ENCODE measurements at places on chromosomes 5 and 9.

DNA sequence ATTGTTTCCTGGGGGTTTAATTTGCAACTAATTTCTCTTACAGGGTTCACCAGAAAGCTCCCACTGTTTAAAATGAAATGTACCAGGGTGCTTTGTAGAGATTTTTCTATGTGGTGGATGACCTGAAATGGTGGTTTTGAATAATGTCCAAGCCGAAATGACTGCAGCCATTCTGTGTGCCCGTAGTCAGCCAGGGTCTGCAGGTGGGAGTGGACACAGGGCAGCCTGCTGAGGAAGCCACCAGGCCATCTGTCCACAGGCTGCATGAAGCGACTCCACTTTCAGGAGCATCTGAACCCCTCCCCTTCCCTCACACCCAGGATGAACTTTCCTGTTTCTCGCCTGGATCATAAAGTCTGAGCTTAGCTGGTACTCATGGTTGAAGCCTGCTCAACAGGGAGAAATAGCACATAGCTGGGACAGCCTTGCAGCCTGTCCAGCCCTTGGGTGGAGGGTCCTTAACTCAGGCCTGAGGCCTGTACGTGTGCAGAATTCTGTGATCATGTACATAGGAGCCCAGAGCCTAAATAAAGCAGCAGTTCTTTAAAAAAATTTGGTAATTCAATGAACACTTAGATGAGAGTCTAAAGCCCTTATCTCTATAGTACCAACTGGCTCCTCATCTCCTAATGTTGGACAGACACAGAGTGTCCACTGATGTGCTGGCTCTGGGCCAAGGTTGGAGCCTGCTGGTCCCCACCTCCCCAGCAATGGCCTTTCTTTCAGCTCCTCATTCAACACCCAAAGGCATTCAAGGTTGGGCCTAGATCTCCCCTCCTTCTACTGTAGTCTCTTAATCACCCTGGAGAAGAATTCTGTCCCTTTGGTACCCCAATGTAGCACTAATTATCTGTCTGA lies 72.8 kb downstream of the SHB start:
- DNase-seq, result no peak

GRCh38 chr9:133770076-133770777 lies 32.1 kb upstream of the SARDH start:
- no peak for DNase-seq

DNA sequence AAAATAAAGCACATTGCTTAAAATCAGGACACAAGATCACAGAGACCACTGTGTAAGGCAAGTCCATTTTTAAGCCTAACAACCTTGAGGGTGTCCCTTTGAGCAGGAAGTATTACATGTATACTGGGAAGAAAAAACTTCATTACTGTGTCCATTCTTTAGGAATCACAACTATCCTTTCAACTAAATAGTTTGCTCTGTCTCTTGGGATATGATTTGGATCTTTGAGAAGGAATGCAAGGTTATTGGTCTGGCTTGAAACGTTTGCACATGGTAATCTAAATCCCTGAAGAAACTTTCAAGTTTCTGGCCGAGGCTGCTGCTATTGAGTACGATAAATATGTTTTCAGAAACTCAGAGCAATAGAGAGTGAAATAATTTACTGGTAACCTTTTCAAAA lies 923.0 kb upstream of the SEMA6A start:
- no peak for DNase-seq

GRCh38 chr5:86143837-86144236 lies 473.9 kb upstream of the COX7C start:
- DNase-seq, result no peak

- DNase-seq, result no peak
Observed at GRCh38 chr5:158868546-158868945, 231.2 kb downstream of the EBF1 start.

GRCh38 chr5:82549263-82549662 lies 271.1 kb upstream of the RPS23 start:
- no peak for DNase-seq

DNA sequence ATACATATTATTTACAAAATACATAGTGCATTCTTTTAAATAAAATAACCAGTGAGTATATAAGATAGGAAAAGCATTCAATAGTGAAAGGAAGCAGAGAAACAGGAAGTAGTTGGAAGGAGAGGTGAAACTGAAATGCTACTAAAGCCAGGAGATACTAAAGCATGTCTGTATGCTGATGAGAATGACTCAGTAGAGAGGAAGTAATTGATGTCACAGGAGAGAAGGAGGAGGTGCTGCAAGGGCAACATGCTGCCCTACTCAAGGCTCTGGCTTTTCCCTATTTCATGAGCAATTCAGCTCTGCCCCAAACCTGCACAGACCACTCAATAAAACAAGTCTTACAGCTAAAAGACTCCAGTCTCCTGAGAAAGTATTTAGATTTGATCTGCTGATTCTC lies 108.5 kb upstream of the TXNDC8 start:
- peak; percentile 23 for DNase-seq

GRCh38 chr9:18855656-18856055 lies 177.4 kb downstream of the SAXO1 start:
- no peak for DNase-seq

GRCh38 chr9:122814545-122814944 lies 13.8 kb downstream of the PDCL start:
- DNase-seq, result no peak

- no peak for DNase-seq
Observed at GRCh38 chr9:91913096-91913495, 36.9 kb downstream of the ROR2 start.

- DNase-seq, result no peak
Observed at GRCh38 chr9:133112663-133113026, 8.4 kb downstream of the RALGDS start.

GRCh38 chr9:120875643-120875953 lies 1.4 kb downstream of the PHF19 start:
- DNase-seq, result no peak

DNA sequence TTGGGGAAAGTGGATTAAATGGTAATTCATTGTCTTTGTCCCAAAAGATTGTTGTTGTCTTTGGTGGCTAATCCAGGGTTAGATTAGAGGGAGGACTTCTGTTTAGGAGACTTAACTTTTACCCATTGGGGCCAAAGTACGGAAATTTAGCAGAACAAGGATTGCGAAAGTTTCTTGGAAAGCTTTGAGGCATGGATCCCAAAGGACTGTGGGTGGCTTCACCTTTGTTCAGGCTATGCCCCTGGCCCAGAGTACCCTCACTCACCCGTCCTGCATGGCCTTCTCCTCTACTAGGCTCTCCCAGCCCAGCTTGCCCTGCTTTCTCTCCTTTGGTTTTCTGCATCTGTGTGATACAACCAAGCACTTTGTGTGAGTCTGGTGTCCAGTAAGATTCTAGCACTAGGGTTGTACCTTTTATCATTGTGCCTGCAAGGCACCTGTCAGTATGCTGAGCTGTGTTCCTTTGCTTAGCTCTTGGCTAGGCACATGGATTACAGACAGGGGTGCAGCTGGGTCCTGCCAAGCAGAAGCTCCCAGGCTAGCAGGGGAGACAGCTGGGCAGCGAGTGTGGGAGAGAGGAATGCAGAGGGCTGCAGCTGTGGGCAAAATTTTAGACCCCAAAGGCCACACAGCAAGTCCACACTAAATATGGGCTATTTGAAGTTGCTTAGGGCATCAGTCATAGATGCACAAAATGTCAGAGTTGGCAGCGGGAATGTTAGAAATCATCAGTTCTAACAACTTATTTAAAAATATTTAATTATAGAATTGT lies 3.2 kb downstream of the PPARGC1B start:
- no peak for DNase-seq

DNA sequence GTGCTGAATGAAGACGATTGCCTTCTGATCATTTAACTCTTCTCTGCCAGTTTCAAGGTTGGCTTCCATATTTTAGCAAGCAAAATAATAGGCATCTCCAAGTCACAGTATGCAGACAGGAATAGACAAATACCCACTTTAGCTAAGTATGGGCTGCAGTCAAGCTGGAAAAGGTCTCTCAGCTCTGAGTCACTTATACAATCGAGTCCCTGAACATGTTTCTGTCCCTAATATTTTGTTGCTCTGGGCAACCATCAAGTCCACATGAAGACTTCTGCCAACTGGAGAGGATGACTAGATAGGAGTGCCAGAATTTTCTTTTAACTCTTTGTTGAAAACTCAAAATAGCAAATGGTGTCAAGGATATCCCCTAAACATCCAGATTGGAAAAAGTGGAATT lies 575.3 kb downstream of the RAB3C start:
- peak; percentile 16 for DNase-seq

GRCh38 chr9:106305428-106306133 lies 557.4 kb upstream of the ZNF462 start:
- no peak for DNase-seq

- peak; percentile 34 for DNase-seq
Observed at GRCh38 chr5:84381502-84382362, 2.9 kb downstream of the EDIL3 start.

GRCh38 chr5:124745007-124745927 lies 1.2 kb downstream of the ZNF608 start:
- no peak for DNase-seq

GRCh38 chr5:127386557-127386956 lies 96.0 kb downstream of the MEGF10 start:
- DNase-seq, result peak; percentile 94

- DNase-seq, result no peak
Observed at GRCh38 chr5:105767267-105767666, 1903.5 kb downstream of the EFNA5 start.

GRCh38 chr5:174454464-174454863 lies 269.9 kb upstream of the MSX2 start:
- DNase-seq, result no peak

All from iris pigment epithelial cell (primary cell).